ENCODE measurements at places on chromosomes 4 and X.

GRCh38 chr4:157363360-157363759 is 142.8 kb downstream of the GRIA2 start:
- DNase-seq, result no peak

DNA sequence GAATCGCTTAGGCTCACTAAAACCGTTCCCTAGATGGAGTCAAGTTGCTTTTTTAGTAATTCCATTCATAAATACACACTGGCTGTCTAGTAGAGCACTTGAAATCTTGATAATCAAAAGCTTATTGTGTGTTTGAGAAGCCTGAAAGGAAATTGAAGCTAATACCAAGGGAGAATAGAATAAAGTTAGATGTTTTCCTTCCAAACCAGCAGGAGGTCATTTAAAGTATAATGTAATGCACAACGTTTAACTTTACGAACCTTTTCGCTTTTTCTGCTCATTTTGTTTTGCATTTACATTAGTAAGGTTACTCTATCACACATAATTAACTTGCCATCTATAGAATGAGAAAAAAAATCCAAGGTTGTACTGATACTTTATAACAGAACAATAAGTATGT is 440.9 kb downstream of the NKX6-1 start:
- no peak for DNase-seq

DNA sequence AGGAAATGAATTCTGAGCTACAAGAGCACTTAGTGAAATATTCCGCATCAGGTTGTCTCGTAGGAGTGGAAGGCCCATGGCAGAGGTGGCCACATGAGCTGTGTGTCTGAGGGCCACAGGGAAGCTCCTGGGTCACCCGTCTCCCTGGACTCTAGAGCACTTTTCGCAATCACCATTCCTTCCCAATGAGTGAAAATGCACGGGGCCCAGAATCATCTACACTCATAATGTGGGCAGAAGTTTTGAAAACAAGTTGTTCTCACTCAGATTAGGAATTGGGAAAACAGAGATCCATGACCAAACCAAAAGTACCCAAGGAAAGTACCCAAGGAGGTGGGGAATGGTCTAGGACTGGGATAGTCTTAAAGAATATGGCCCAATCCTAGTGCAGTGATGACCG is 94.4 kb downstream of the SCD5 start:
- no peak for DNase-seq

GRCh38 chrX:68894142-68894512 is 65.3 kb downstream of the EFNB1 start:
- no peak for DNase-seq

DNA sequence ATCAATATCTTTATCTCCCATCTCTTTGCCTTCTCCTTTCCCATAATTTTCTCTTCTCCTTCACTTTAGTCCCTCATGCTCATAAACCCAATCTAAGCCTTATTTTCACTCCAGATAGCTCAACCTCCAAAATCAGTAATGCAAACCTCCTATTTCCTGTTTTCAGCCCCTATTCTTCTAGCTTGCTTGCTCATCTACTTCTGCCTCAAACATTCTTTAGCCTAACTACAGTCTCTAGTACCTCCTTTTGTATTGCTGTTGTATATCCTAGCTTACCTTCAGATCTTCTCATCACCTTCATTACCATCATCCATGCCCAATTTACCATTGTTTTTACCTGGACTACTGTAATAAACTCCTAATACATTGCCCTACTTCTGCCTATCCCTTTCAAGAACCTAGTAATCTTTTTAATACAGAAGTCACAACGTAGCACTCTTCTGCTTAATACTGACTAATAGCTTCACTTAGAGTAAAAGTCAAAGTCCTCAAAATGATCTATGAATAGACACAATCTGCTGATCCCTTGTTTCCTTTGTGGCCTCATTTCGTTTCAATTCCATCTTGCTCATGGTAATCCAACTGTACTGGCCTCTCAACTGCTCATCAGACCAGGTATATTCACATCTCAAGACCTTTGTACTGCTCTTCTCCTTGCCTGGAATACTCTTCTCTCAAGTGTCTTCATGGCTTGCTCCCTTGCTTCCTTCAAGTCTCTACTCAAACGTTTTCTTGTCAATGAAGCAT is 123.4 kb downstream of the FAM13A start:
- no peak for DNase-seq

- no peak for DNase-seq
These were observed 144.0 kb downstream of the SH3KBP1 start for GRCh38 chrX:19743386-19743785.

GRCh38 chr4:160580581-160580980 is 1477.7 kb downstream of the RAPGEF2 start:
- DNase-seq, result no peak

GRCh38 chrX:143306991-143307937 is 210.0 kb downstream of the SPANXN3 start:
- no peak for DNase-seq

DNA sequence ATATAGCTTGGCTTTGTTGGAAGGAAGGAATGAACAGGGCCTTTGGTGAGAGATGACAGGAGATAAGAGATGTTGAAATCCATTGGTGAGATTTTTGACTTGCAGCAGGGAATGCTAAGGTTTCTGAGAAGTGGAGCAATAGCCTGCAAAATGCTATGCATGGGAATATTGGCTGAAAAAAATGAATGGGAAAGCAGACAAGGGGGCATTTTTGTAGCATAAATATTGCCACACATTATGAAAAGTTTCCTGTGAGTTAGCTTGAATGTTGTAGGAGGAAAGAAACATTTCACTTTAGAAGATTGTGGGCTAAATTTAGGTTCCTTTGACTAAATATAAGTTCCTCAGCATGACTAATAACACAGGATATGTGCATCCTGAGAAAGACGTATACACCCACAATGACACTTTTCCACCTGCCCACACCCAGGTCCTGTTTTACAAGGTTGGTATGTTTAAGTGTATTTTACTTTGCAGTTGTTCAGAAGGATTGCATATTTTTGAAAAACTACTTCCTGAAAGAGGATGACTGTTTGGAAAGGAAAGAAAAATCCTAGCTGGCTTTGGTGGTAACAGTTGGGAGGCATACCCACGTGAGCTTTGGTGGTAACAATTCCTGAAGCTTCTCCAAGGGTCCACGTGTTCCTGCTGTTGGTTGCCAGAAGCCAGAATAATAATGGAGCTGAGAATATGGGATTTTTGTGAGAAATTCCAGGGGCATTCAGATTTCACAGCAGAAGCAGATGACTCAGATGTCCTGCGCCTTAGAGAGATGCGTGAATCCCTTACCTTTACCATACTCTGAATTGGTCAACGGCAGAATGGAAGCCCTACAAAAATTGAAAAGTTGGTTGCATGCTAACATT is 28.5 kb downstream of the PHEX start:
- no peak for DNase-seq

DNA sequence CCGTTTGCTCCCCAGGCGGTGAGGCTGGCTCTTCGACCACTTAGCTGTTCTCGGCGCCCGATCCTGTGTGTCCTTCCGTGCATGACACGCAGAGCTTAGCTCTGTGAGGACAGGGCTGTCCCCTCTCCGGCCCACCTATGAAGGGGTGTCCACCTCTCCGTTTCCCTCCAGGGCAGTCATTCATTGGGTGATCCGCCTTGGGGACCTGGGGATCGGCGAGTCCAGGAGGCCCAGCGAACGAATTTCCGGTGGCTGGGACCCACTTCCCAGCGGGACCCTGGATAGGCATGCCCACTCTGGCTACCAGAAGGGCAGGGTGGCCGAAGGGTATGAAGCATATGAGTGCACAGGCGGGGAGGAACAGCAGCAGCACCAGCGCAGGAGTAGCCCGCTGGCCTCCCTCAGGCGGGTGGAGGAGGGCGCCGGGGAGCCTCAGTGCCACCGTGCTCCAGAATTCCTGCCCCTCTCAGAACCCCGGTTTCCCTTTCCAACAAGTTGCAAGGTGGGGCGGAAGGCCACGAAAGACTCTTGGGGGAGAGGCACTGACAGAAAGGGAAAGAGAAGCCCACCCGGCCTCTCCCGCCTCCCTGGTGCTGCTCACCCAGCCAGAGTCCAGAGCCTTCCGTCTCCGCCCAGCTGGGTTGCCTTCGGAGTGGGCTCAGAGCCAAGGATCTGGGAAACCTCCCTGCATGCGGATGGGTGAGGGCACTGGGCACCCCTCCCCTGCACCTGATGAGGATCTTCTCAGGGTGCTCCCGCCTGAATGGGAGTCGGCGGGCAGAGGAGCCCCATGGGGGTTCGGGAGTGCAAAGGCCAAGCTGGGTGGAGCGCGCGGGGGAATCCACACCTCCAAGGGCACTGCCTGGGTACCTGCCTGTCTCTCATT is 8.6 kb downstream of the HMX1 start:
- DNase-seq, result no peak

GRCh38 chr4:163473576-163473975 is at the start of gene TKTL2:
TKTL2 (minus strand) TSS chr4:163473754; CDS start chr4:163473734, 20 bp downstream.
- no peak for DNase-seq
